Lung (tissue), 17 donors: ENCODE measurements at places on chromosomes 6 and 20. TPM values are rescaled to one million over a fixed set of nuclear protein-coding genes. Genes with fewer than 3 reads are reported as not detected.

PTCRA gene
- 3.4 TPM for total RNA-seq

CDH4 gene
- 2.1 TPM for total RNA-seq

C6orf15 gene
- total RNA-seq: not detected

HSF2 gene
- 8.4 TPM for total RNA-seq

FRK gene
- 8.7 TPM for total RNA-seq

KIF13A gene
- total RNA-seq: 46.2 TPM

MUC21 gene
- 0.40 TPM for total RNA-seq

KIF6 gene
- 7.1 TPM for total RNA-seq

CD24 gene
- 155 TPM for total RNA-seq

SYCP2 gene
- total RNA-seq: 1.9 TPM

TPBG gene
- 14.4 TPM for total RNA-seq

SYNDIG1 gene
- 5.0 TPM for total RNA-seq

SLA2 gene
- 1.8 TPM for total RNA-seq

CLPSL1 gene
- not detected for total RNA-seq

HSPA1L gene
- total RNA-seq: 1.9 TPM

CNKSR3 gene
- 23.9 TPM for total RNA-seq

PARD6B gene
- total RNA-seq: 41.8 TPM

GSTA4 gene
- total RNA-seq: 115 TPM

TRIM40 gene
- total RNA-seq: 0.20 TPM

GPSM3 gene
- 54.0 TPM for total RNA-seq

CLIC1 gene
- 368 TPM for total RNA-seq

ATP6V1G2 gene
- total RNA-seq: 1.5 TPM

EMILIN3 gene
- 0.06 TPM for total RNA-seq

TNFRSF6B gene
- 19.8 TPM for total RNA-seq

PACSIN1 gene
- total RNA-seq: 0.15 TPM

PHACTR2 gene
- 119 TPM for total RNA-seq

COL21A1 gene
- total RNA-seq: 7.3 TPM

SLC22A16 gene
- 1.3 TPM for total RNA-seq

MAK gene
- total RNA-seq: 4.6 TPM

NFYA gene
- 38.0 TPM for total RNA-seq

HTR1E gene
- total RNA-seq: not detected

PCK1 gene
- total RNA-seq: 0.89 TPM

GJA1 gene
- total RNA-seq: 59.5 TPM

FAM184A gene
- total RNA-seq: 18.7 TPM

EYS gene
- total RNA-seq: 0.17 TPM

CYP39A1 gene
- total RNA-seq: 14.4 TPM

FBXO9 gene
- 77.9 TPM for total RNA-seq

SRC gene
- 69.5 TPM for total RNA-seq

TTI1 gene
- 18.0 TPM for total RNA-seq

RSPH4A gene
- 20.6 TPM for total RNA-seq

SIRPD gene
- total RNA-seq: 0.86 TPM

HEY2 gene
- 1.0 TPM for total RNA-seq

CNR1 gene
- total RNA-seq: 0.85 TPM

CCR6 gene
- total RNA-seq: 0.31 TPM

LRFN2 gene
- not detected for total RNA-seq

IYD gene
- total RNA-seq: 1.9 TPM

GTF3C6 gene
- 58.3 TPM for total RNA-seq

SS18L1 gene
- total RNA-seq: 24.1 TPM

UQCC2 gene
- 7.8 TPM for total RNA-seq

TLDC2 gene
- total RNA-seq: 0.23 TPM

CYP21A2 gene
- total RNA-seq: 1.5 TPM

HLA-DQB2 gene
- not detected for total RNA-seq

TINAG gene
- total RNA-seq: not detected

EIF6 gene
- total RNA-seq: 47.8 TPM

TTK gene
- 3.7 TPM for total RNA-seq
